AG04449 (cell line): ENCODE measurements at places on chromosomes 16 and 17.
A peak's percentile ranks its signal among the peaks of the same experiment; 100 is the strongest.

- DNase-seq: no peak
Observed at GRCh38 chr17:55433029-55433628, 11.5 kb upstream of the MMD start.

DNA sequence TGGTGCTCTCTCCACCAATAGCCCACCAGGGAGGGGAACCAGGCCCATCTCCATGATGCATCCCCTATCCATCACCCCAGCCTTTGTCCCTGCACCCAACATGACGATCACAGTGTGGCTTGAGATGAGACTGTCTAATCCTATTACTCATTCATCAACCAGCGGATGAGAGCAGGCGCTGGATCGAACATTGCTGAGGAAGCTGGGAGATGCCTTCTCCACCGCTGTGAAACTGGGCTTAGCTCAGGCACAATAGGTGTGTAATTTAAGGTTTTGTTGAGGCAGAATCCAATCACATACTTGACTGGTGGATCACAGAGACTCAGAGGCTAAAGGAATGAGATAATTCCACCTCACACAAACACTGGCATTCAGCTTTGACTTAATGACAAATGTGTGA lies 64.6 kb upstream of the IRX3 start:
- no peak for DNase-seq

GRCh38 chr17:68800751-68801150 lies 154.4 kb downstream of the ABCA8 start:
- DNase-seq: no peak

DNA sequence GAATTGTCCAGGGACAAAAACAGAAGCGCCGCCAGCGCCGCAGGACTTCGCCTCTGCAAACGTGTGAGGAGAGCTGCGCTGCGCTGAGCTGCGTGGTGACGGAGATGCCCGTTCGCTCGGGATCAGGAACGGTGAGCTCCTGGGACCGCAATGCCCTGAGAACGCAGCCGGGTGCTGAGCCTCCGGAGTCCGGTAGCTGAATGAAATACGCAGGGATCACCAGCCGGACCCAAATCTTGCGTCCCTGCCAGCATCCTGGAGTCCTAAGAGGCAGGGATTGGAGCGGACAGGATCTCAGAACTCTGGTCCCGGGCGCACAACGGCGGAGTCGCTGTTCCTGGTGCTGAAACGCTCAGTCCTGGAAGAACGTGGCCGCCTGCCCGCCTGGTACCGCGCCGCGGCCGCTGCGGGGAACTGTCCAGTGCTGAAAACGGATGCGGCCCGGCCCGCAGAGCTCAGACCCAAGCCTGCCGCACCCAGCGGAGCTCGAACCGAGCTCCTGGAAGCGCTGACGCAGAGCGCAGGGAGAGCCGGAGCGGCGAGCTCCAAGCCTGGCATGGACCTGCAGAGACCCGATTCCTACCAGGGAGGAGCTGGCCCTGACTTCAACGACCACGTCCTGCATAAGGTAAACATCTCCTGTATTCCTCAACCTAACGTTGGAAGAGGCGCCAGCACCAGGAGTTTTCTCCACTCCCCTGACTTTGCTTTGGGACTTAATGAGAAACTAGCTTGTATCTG lies 41.5 kb downstream of the CD300LF start:
- no peak for DNase-seq

- DNase-seq: no peak
Observed at GRCh38 chr16:83721676-83722075, 86.1 kb upstream of the HSBP1 start.

GRCh38 chr17:61385577-61386236 lies 13.9 kb upstream of the TBX2 start:
- DNase-seq: no peak

DNA sequence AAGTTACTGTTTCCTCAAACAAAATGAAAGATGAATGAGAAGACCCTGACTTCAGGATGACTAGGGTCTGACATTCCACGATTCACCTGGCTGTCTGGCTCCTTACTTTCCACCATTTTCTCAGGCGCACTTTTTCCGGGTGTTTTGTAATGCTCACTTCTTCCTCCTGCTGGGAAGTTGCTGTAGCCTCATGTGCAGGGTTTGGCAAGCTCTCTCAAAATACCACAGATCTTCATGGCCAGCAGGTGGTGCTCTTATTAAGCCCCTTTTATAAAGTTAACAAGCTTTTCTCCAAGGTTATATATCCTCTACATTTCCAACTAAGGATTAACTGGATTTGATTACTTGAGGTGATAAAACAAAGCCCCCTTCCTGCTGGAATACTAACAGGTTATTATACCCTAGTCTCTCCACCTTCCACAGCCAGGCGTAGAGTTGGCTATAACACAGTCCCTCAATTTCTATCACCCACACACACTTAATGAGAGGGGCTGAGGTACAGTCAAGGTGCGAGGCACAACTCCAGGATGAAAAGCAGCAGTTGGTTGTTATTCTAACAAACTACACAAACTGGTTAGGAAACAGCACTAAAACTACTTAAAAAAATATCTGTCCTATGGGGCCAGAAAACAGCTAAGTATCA lies 45.4 kb downstream of the STH start:
- DNase-seq: peak; percentile 61

- no peak for DNase-seq
Observed at GRCh38 chr17:50663812-50664374, 29.2 kb downstream of the ABCC3 start.

- peak; percentile 62 for DNase-seq
Observed at GRCh38 chr17:3802461-3803307, 1.7 kb upstream of the ITGAE start.

DNA sequence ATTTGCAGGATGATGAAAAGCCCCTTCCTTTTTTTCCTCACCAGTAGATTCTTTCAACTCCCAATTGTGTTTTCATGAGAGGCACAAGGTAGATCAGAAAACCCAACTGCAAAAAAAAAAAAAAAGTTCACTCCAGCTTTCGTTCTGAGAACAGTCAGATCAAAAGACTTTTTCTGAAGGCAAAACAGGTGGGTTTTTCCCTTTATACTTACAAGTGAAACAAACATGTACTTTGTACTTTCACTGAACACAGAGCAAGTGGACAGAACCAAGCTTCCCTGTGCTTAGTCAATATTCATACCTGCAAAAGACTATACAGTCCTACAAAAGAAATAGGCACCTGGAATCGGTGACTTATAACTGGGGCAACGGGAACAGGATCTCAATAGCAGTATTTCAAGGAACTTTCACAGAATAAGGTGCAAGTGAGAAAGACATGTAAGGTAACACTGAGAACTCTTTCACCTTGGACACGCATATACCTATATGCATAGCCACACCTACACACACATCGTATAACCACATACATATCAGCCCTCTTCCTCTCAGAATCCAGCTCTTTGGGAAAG lies 54.1 kb downstream of the TOX3 start:
- no peak for DNase-seq

DNA sequence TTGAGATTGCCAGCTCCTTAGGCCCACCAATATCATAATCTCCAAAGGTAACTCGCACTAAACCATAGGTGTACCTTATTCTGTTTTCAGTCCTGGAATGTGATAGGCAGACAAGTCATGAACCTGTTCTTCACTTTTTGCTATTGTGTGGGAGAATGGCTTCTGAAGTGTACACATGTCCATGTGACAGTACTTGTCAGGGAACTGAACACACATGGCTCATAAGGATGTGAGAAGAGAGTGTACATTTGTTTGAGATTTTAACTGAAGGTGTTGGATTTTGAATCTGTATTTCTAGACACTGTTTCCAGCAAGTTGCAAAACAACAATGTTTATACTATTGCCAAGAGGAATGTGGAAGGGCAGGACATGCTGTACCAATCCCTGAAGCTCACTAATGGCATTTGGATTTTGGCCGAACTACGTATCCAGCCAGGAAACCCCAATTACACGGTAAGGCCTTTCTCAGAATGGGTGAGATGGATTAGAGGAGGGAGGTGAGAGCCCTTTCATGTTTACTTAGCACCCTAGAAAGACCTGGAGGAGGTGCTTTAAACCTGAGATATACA lies 14.5 kb upstream of the RASL10B start:
- no peak for DNase-seq

- no peak for DNase-seq
Observed at GRCh38 chr17:37735165-37735564, 9.7 kb downstream of the HNF1B start.

DNA sequence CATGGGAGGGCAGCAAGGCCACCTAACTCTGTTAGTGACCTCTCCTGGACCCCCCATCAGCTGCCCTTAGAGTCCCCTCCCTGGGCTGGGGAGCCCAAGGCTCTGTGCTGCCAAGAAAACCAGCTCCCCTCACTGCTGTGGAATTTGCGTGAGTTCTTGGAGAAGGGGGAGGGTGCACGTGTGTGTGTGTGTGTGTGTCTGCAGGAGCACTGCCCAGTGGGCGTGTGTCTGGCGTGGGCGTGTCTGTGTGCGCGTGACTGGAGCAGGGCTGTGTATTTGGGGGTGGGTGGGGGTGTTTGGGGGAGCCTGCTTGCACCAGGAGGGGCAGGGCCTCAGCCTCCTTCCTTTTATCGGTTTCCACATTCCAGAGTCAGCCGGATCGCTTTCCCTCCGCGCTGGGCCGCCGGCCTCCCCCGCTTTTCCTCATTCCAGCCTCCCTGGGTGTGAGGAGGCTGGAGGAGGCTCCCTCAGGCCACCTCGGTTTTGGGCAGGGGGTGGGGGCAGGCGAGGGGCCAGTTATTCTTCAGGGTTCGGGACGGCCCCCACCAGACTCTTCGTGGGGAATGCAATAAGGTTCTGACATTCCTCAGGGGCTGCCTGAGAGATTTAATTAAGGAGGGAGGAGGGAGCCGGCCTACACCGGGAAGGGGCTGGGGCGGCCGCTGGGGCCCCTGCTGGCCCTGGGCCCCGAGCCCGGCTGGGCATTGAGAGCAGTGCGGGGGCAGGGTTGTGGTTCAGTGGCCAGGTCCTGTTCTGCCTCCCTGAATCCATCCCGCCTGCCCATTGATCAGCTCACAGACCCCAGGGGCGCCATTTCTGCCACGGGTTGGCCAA lies 2.5 kb downstream of the VASN start:
- DNase-seq: peak; percentile 95

DNA sequence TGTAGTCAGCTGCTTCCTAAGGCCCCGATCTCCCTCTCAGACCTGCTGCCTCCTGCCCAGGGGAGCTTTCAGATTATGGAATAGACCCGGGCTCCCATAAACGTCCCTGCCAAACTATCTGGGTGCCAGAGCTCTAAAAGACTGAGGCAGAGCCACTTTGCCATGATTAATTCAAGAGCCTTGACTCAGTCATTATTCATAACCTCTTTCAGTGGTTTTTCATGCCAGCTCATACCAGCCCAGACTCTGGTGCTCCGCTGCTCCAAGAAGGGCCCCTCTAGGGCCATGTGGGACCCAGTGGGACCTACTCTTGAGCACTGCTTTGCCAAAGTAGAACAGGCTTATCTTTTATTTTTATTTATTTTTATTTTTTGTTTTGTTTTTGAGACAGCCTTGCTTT lies 23.9 kb downstream of the DNAI2 start:
- no peak for DNase-seq

- no peak for DNase-seq
Observed at GRCh38 chr17:956905-957304, 22.7 kb downstream of the NXN start.

GRCh38 chr17:6343736-6344135 lies 91.2 kb downstream of the AIPL1 start:
- DNase-seq: no peak

DNA sequence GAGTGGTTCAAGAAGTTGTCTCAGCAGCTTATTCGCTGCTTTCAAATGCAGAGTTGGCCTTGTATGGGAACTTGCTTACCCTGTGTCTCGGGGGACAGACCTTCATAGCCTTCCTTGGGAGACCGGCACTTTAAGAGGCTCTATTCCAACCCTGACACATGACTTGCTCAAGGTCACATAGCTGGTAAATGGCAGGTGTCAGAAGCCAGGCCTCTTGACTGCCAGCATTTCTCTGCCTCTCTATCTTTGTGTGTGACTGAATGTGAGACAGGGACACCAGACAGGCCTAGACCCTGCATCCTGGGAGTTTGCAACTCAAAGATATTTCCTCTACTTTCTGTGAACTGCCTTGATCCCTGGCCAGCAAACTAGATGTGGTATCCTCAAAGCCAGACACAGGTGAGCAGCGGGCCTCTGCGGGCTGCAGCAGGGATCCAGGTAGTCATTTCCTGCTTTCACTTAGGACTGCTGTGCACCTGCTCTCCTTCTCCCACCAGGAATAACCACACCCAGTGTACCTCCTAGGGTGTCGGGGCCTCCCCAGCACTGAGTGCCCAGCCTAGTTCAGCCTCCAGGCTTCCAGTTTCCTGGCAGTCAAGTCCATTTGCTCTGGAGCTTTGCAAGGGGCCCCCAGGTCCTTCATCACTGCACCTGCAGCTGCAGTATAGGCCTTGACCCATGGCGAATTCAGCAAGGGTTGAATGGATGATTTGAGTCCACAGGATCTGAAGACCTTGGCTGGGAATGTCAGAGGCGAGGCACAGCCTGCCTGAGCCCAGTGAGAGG lies 116.6 kb upstream of the TNRC6C start:
- no peak for DNase-seq

- no peak for DNase-seq
Observed at GRCh38 chr16:76121636-76122035, 155.6 kb upstream of the CNTNAP4 start.

DNA sequence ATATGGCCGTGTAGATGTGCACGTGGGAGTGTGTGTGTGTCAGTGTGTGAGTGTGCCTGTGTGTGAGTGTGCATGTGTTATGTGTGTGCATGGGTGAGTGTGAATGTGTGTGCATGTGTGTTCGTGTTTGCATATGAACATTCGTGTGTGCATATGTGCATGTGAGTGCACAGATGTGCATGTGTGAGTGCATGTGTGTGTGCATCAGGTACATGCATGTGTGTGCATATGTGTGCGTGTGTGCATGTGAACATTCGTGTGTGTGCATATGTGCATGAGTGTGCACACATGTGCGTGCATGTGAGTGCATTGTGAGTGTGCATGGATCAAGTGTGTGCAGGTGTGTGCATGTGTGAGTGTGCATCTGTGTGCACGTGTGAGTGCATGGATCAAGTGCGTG lies 2.5 kb upstream of the TPSAB1 start:
- DNase-seq: no peak

- DNase-seq: no peak
Observed at GRCh38 chr16:57540387-57540786, 2.1 kb upstream of the ADGRG5 start.

DNA sequence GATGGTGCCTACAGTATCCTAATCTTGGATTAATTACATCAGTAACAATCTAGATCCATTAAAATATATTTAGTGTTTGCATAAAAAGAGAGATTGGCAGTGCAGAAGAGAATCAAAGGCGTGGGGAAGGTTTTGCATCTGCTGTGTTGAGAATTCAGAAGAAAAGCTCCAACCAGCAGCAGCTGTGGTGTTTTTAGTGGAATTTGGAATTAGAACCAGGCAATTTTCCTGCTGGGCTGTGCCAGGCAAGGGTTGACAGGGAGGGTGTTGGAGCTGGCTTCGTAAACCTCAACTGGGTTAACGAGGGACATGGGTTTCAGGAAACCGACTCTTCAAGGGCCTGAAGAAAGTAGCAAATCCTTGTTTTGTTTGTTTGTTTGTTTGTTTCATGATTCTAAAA lies 107.8 kb upstream of the WSCD1 start:
- DNase-seq: no peak

- DNase-seq: no peak
Observed at GRCh38 chr16:84879569-84880487, 60.0 kb downstream of the CRISPLD2 start.
